ENCODE measurements at places on chromosomes 1 and 21.

GRCh38 chr1:209412036-209412435 is 171.5 kb upstream of the CAMK1G start:
- DNase-seq = no peak

GRCh38 chr1:172917972-172918371 is 132.8 kb downstream of the TNFSF18 start:
- no peak for DNase-seq

DNA sequence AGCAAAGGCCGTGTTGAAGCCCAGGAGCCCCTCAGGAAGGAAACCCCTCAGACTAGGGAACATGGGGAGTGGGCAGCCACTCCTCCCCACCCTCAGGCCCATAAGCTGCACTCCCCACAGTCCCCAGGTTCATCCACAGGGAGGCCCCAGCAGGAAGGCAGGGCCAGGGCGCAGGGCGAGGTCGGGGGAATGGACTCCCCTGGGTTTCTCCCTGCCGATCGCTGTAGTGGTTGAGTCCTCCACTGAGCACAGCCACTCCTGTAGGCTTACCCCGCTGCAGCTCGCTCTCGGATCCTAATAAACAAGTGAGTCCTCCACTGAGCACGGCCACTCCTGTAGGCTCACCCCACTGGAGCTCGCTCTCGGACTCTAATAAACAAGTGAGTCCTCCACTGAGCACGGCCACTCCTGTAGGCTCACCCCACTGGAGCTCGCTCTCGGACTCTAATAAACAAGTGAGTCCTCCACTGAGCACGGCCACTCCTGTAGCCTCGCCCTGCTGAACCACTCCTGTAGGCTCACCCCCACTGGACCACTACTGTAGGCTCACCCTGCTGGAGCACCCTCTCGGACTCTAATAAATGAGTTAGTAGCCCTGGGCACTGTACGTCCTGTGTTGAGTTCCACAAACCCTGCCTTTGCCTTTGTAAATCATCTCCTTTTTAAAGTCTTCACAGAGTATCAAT is 16.2 kb upstream of the COL18A1 start:
- no peak for DNase-seq

- no peak for DNase-seq
These were observed at the start of gene B4GALT2 for GRCh38 chr1:43978551-43979260. B4GALT2 (plus strand) TSS chr1:43979210; CDS start chr1:43981161, 1,951 bp downstream.

DNA sequence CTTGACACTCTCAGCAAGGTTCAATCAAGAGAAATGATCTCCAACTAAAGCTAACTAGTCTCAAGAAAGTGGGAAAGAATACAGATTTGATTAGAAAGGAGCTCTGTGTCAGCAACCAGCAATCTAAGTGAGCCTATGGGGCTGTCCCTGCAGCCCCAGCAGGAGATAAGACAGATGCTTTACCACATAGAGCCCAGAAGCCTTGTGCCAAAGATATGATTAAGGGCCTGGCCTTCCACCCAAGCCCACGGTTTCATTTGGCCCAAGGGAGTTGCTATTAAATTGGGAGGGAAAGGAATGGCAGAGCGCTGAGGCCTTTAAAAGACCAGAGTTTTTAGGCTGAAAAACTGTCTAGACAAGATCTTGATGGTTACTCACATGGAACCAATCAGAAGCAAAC is 74.8 kb downstream of the HLCS start:
- DNase-seq = no peak

DNA sequence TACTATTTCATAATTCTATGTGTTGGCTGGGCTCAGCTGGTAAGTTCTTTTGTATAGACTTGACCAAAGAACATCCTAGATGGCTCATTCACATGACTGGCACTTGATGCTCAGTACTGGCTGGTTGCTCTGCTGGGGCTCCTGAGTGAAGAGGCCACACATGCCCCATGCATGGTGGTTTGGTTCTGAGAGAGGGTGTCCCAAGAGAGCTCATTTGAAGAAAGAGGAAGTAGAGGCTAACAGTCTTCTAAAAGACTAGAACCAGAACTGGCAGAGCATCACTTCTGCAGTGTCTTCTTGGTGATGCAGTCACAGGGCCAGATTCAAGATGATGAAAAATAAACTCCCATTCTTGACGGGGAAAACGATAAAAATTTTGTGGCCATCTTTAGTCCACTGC is 5.2 kb upstream of the BACH1 start:
- no peak for DNase-seq
